Dermis blood vessel endothelial cell (primary cell): ENCODE measurements at places on chromosomes 1 and 21. TPM values are rescaled to one million over a fixed set of nuclear protein-coding genes. Genes with fewer than 3 reads are reported as not detected.

DNA sequence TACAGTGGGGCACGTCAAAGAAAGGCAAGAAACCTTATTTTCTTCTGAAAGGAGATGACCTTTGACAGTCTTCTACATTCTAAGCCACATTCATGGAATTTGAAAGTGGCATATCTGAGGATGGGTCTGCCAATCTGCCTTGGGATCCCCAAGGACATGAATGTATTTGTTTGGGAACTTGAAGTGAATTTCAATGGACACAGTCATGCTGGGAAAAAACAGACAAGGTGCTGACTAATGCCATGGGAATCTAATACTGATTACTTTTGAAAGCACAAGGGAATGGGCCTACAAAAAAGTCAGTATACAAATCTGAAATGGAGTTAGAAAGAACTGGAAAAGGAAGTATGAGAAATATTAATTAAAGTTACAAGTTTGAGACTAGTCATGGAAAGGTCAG, 128.8 kb downstream of the KCNJ6 start:
- DNase-seq = peak; percentile 73

Gene AGMAT
- total RNA-seq = 0.34 and 1.2 TPM in 2 replicates

Gene SERINC2
- 4.8 and 12.9 TPM in 2 replicates for total RNA-seq

Gene HPDL
- total RNA-seq = 0.85 and 4.6 TPM in 2 replicates

DNA sequence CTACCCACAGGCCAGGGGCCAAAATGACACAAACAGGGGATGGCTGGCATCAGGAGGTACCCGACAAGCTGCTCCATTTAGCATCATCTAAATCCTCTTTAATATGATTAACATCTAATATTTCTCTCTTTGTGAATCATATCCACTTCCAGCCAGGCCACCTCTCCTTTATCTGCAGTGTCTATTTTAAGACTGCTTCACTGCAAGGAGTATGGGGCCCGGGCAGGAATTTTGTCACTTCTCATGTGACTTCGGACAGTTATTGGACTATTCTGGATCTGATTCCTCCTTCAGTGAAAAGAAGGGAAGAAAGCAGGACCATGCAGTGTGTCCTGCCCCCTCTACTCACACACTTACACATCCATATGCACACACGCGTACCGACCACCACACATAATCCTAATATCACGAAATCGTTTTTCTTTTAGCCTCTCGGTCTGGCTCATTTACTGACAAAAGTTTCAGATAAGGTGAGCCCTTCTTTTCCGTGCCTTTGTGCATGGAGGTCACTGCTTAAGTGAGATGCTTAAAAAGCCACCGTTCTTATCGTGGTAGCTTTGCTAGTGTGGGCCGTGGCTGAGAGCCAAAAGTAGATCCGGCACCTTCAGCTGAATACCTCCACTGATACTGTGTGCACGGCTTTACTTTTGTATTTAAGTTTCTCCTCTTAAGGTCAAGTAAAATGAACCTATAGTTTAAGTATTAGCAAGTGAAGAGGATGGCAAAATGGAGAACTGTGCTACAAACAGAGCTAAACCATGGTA, 26.0 kb downstream of the PROX1 start:
- DNase-seq = no peak

DNA sequence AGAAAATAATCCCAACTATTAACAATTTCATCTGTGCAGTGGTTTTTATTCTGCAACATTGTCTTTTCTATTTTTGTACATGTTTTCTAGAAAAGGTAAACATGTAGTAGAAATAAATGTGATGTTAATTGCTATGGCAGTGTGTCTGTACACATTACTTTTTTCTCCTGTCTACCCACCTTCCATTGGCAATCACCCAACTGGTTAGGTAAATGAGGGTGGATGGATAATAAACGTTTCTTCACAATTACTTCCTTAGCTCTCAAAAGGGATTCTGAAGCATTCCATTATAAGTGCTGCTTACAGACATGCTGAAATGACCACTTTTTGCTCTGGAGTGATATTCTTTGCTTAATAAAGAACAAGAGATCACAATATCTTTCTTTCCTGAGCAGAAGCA, 61.4 kb downstream of the MAGI3 start:
- peak; percentile 16 for DNase-seq

Gene PGM1
- 41.1 and 44.2 TPM in 2 replicates for total RNA-seq

DNA sequence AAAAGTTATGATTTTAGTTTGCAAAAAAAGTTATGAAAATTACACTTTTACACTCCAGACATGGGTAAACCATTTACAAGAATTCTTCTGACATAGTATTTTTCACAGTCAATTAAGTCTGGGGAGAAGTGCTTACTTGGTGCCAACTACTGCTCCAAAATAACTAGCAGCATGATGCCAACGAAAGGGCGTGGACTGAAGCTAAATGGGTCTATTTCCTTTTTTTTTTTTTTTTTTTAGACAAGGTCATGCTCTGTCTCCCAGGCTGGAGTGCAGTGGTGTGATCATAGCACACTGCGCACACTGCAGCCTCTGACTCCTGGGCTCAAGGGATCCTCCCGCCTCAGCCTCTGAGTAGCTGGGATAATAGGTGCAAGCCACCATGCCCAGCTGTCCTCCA, 43.2 kb downstream of the FMO4 start:
- no peak for DNase-seq
